ENCODE measurements at places on chromosomes 16 and 17. TPM values are rescaled to one million over a fixed set of nuclear protein-coding genes. Genes with fewer than 3 reads are reported as not detected.

Gene KRT36
- total RNA-seq, result not detected

DNA sequence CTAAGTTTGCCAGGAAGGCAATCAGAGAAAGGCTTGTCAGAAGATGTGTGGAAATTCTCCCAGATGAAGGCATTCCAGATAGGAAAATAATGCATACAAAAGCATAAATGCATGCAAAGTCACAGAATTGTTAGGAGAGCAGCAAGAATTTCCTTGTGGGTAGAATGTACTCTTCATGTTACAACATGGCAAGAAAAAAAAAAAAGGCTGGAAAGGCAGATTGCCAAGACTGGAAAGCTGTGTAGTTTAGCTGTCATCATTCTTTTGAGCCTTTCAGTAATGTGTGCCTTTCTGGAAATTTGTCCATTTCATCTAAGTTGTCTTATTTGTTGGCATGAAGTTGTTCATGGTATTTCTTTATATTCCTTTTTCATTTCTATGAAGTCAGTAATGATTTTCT lies 71.0 kb upstream of the EFCAB3 start:
- DNase-seq, result no peak

GRCh38 chr16:17989255-17989654 lies 347.3 kb downstream of the NPIPA8 start:
- no peak for DNase-seq

GRCh38 chr16:74031551-74031950 lies 265.1 kb upstream of the PSMD7 start:
- DNase-seq, result no peak

Gene CCL4L2
- 23.7 TPM for total RNA-seq

- no peak for DNase-seq
Observed at GRCh38 chr16:64225036-64225435, 896.8 kb downstream of the CDH11 start.

DNA sequence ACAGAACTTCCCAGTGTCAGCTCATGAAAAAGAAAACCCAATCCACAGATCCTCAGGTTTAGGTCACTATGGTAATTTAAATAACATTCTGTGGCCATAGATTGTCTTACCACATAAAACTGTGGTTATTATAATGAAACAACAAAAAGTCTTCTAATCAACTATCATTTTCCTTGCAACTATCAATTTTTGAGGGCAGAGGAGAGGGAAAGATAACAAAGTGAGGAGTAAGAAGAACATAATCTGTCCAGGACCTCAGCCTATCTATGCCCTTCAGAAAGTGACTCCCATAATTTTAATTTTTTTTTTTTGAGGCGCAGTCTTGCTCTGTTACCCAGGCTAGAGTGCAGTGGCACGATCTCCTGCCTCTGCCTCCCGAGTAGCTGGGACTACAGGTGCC lies 4.0 kb upstream of the GGNBP2 start:
- DNase-seq, result no peak

DNA sequence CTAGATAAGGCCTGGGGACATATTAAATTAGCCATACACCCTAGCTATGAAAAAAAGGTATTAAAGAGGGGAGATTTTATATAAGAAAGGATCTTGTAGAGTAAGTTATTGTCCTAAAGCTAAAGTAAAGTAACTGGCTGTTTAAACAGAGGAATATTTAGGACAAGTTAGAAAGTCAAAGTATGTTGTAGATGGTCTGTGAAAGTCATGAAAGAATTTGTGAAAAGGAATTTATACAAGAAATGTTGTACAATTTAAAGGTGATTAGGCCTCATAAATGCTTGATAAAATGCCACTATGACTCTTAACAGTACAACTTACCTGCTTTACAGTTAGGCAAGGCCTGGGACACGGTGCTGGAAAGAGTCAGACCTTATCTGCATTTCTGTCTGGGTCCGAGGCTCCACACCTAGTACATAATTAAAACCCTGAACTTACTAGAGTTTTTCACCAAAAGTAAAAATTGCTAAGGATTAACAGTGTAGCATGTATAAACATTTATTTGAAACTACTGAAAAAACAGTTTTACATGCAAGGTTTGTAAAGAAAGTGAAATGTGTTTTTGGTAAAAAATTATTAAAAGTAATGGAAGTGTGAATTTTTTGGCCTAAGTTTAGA lies 445.3 kb upstream of the TOM1L1 start:
- DNase-seq, result no peak

All from mucosa of gallbladder (tissue), 1 donor.